ENCODE measurements at places on chromosomes 1 and 21.

DNA sequence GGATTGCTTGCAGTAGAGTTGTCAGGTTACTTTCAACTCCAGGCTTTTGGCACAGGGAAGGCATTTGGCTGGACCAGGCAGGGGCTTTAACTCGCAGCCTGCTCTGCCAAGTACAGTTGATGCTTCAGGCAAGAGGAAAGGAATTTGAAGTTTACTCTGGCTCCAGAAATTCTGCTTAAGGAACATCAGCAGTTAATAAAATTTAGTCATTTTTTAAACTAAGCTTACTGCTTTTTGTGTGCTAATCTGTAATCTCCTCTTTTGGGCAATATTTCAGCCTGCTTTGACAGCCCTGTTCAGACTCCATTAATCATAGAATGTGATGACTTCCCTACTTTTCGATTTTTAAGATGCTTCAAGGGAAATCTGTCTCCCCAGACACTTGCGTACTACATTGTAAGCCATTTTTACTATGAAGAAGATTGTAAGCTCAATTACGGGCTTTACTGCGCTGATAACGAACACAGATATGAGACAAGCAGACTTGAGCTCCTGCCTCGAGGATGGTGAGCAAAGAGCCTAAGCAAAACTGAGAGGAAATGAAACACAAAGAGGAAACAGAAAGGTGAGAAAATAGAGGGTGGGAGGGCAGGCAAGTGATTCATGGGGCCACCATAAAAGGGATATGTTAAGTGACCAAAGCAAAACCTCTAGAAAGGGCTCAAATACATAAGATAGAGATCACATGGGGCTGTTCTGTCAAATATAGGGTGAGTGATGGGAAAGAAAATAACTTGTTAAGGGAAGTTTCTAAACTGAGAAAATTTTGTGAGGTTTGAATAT, 76.6 kb upstream of the VAV3 start:
- DNase-seq, result no peak

- DNase-seq, result no peak
Observed at GRCh38 chr1:241457421-241457820, 62.1 kb downstream of the FH start.

DNA sequence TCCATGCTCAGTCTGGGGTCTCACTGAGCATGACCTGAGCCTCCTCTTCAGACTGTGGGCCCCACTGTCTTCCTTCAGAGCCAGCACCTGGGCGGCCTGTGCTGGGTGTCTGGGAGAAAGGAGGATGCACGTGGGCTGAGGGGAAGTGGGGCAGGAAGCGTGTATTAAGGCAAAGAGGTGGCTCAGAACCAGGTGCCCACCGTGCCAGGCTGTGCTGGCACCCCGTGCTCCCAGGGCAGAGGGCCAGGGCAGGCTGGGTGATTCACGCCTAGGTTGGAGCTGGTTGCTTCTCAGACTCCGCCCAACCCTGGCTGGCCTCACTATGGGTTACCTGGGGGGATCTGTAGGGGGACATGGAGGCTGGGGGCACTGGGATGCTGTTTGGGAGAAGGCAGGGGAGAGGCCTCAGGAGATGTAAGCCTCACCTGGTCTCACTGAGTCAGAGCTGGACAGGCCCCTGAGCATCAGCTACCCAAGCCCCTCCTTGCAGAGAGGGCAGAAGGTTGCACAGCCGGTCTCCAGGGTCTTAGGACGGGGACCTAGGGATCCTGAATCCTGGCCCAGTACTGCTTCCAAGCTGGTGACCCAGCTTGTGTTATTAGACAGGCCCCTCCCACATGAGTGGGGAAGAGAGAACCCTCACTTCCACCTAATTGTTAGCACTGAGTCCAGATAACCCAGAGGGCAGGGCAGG, 18.6 kb upstream of the PADI1 start:
- DNase-seq, result no peak

DNA sequence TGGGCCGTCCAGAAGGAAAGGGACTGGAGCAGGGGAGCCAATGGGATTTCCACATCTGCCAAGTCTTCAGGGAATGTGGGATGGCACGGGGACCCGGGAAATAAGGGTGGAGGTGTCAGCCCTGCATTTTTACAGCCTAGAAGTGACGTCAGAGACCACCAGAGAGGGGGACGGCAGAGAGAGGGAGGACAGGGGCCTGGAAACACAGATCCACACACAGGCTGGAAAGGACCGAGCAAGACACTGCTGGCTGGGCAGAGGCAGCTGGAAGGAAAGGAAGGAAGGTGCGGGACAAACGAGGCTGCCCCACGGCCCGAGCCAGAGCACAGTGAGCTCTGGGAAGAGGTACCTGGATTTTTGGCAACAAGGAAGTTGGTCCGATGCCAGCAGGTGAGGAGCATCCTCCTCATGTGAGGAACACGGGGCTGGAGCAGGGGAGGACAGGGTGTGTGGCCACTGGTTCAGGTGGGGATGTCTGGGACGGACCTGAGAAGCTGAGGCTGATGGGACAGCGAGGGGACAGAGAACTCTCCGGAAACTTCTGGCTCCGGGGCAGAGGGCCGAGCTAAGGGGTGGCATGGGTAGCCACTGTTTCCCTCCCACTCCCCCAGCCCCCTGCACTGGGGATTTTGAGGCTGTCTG, 138.3 kb downstream of the PGBD5 start:
- no peak for DNase-seq

DNA sequence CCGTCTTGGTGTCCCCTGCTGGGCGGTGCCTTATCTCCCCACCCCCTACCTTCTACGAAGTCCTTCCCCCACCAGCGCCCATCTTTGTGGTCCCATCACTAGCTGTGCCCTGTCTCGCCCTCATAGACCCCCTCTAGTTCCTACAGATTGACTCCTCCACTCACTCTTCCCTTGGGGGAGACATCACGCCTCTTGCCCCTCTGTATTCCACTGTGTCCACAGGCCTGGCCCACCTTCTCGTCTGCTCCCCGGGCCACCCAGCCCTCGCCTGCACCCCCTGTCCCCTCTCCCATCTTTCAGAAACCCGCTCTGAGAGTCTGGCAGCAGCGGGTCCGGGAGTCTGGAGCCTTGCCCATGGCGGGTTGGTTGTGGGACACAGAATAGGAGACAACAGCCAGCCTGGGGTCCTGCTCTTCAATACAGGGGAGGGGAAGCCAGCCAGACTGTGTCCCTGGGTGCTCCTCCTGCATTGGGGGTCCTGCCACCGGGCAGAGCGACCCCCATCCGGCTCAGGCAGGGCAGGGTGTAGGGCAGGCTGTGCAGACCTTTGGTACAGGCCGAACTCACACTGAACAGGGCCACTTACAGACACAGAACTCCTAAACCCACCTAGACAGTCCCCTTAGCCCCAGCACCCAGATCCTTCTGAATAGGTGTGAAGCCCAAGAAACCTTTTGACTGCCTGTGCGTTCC, 1.1 kb downstream of the RNF187 start:
- no peak for DNase-seq

DNA sequence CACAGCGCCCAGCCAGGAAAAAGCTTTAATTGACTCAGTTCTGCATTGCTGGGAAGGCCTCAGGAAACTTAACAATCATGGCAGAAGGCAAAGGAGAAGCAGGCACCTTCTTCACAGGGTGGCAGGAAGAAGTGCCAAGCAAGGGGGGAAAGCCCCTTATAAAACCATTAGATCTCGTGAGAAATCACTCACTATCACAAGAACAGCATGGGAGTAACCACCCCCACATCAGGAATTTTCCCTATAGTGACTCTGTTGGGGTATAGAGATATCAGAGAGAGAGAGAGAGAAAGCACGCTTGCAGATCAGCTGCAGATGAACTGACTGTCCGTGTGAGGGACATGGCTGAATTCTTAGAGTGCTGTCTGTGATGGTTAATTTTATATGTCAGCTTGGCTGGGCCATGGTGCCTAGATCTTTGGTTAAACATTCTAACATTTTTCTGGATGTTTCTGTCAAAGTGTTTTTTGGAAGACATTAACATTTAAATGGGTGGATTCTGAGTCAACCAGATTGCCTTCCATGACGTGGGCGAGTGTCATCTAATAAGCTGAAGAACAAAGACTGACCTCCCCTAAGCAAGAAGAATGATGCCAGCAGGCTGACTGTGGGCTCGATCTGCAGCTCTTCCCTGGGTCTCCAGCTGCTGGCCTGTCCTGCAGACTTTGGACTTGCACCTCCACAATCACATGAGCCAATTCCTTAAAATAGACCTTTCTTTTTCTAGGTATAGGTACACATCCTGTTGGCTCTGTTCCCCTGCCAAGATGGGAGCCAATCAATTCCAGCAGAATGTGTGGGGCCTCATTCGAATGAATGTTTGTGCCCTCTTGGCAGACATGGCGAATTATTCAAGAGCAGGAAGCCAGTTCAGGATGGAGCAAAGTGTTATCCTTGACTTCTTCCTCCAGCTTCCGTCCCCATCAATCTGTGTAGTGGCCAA, 21.4 kb upstream of the CPT2 start:
- DNase-seq, result no peak

DNA sequence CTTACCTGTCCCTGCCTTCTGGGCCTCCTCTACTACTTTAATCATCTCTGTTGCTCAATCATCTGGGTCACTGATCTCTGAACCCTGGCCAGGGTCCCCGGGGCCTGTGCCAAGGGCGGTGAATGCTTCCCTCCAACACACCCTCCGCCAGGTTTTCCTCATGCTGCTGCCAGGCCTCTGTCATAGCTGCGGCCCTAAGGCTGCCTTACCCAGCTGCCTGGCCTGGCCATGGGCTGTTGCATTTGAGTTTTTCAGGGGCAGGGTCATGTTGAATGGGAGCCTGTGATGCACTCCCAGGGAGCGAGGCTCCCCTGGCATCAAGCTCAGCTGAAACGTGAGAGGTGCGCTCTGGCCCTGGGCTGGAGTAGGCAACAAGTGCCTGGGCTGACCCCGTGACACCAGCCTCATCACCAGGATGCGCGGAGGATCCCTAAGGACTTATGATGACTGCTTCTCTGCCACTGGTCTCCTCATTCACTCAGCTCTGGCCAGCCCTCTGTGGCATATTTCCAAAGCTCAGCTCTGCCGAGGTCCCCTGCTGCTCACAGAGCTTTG, 7.6 kb downstream of the EDN2 start:
- no peak for DNase-seq

- no peak for DNase-seq
Observed at GRCh38 chr1:184021728-184022127, 15.8 kb downstream of the COLGALT2 start.

DNA sequence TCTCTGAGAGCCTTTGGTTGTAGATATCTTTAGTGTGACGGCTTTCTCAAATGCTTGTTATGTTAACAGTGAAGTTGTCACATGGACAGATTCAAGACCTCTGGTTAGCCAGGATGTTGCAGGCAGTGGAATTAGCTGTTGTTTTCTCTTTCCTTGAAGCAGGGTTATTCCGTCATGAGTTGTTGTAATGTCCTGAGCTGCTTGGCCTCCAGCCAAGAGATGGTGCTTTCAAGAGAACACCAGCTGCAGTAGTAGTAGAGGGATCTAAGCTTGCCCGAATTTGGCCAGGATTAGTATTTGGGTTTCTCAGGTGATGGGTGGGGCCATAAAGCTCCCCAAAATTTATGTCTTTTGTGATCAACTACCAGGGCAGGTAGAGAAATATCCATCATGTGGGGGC, 13.4 kb downstream of the KCNE1 start:
- no peak for DNase-seq

DNA sequence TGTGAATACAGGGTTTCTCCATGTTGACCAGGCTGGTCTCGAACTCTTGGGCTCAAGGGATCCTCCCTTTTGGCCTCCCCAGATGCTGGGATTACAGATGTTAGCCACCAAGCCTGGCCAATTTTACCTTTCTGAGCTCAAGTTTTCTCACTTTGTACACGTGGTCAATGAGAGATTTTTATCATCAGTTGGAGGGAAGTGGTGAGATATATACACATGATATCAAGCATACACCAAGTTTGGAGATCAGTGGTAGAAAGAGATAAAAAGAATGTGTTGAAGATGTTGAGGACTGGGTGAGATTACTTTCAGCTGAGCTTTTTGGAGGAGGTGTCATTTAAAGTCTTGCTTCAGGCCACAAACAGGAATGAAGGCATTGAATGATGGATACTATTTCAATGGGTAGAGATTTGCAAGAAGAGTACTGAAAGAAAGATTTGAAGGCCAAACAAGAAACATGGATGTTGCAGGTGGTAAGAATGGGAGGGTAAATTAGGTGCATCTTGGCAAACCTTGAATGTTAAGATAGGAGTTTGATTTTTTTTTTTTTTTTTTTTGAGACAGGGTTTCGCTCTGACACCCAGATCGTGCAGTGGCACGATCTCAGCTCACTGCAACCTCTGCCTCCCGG, 3.0 kb upstream of the SESN2 start:
- no peak for DNase-seq

- no peak for DNase-seq
Observed at GRCh38 chr1:12467570-12468286, 150.3 kb downstream of the DHRS3 start.

DNA sequence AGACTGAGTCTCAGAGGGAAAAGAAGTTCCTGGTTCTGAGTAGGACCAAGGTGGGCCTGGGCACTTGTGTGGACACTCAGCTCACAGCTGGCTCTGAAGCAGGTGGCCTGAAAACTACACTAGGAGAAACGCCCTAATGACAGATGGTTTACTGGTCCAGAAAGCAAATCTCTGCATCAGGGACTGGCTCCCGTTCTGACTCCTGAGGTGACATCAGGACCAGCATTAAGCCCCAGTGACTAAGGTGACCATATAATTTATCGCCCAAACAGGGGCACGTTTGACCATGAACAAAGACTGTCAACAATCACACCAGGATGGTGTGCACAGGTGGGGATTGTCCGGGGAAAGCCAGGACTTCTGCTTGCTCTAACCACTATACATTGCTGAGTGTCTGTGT, 12.2 kb upstream of the CD34 start:
- DNase-seq, result no peak

GRCh38 chr1:80048716-80049115, 1042.2 kb upstream of the ADGRL4 start:
- no peak for DNase-seq

- no peak for DNase-seq
Observed at GRCh38 chr1:171799166-171799565, 17.7 kb downstream of the METTL13 start.

DNA sequence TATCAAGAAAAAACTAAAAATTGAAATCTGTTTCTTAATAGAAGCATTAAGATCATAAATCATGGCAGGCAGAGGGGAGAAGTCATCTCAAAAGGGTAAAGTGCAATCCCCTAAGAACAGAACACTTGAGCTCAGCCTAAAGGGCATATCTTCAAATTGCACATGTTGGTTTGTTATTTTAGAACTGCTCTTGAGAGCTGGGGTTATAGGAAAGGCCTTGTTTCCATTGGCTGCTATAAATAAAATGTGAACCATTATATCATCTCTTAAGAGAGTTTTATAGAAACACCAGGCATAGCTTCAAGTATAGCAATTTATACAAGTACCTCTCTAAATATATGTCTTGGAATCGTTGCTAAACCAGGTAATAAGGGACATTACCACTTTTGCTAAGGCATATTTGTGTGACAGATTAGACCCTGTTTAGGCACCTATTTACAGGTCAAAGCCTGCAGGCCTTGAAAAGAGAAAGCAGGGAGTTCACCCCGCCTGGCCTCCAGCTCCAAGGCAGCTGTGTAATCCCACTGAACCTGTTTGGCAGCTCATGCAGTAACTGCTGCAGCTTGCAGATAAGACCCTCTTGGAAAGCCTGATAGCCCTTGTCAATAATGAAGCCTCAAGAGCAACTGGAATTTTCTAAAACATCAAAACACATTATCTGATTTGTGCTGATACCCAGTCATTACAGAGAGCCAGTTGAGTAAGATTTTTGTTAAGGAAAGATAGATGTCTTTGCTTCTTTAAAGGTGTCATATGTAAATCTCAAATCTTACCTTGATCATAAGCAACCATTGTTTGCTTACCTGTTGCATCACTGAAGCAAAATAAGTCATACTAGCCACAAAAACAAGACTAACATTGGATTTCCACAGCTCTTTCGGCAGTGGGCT, 24.2 kb upstream of the SYDE2 start:
- no peak for DNase-seq

- no peak for DNase-seq
Observed at GRCh38 chr1:217622042-217622441, 8.8 kb downstream of the GPATCH2 start.

- no peak for DNase-seq
Observed at GRCh38 chr1:29831500-29832117, 595.3 kb downstream of the PTPRU start.

All from stimulated activated CD4-positive, alpha-beta T cell treated with anti-CD3 and anti-CD28 coated beads, Interleukin-1b, Interleukin-23, amount 100 ng/mL, for 4 hours (primary cell).